Hippocampal formation (tissue), 2 donors: ENCODE measurements at places on chromosomes 1 and 21.

DNA sequence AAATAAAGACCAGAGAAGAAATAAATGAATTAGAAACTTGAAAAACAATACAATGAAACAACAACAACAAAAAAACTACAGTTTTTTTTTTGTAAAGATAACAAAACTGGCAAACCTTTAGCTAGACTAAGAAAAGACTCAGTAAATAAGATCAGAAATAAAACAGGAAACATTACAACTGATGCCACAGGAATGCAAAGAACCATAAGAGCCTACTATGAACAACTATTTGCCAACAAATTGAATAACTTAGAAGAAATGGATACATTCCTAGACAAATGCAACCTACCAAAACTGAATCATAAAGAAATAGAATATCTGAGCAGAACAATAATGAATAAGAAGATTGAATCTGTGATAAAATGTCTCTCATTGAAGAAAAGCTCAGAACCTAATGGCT, 742.0 kb downstream of the ADGRL2 start:
- DNase-seq = no peak

DNA sequence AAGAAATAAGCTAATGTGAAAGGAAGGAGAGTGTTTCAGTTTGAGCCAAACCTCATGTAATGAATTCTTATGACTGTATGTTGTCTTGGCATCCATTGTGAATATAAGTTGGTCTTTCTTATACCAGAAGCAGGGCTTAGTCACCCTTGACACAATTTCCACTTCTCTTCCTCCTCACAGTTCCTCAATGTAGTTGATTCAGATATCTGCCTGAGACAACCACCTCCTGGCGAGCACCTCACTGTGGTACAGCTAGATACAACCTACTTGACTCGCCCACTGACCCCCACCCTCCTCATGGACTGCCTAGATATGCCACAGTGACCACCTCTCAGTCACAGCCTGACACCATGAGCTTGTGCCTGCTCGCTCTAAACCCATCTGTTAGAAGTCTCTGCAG, 45.6 kb downstream of the KYAT3 start:
- DNase-seq = no peak

DNA sequence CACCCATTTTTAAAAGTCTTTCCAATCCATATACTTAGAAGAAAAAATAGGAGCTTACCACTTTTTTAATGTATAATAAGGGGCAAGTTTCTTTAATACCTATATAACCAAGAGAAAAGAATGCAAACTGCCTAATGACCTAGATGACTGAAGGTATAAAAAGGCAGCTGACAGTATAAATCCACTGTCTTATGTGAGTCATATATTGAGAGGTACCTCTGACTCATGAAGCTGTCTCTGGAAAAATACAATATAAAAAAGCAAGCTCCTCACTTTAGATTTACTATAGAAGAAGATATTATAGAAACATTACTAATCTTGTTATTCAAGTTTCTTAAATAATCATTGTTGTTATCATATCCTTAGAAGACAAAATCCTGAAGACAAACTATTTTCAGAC, 144.2 kb downstream of the VAV3 start:
- no peak for DNase-seq

DNA sequence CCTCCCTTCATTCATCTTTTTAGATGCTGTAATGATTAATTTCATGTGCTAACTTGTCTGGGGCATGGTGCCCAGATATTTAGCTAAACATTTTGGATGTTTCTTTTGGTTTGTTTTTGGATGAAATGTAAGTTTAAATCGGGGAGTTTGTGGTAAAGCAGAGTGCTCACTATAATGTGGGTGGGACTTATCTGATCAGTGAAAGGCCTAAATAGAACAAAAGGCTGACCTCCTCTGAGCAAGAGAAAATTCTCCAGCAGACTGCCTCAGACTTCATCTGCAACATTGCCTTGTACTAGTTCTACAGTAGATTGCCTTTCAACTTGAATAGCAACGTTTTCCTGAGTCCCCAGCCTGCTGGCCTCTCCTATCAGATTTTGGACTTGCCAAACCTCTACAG, 183.6 kb downstream of the S1PR1 start:
- DNase-seq = no peak

GRCh38 chr1:160748181-160748877, 9.3 kb downstream of the SLAMF7 start:
- no peak for DNase-seq

- no peak for DNase-seq
Observed at GRCh38 chr1:174217787-174218574, 58.7 kb downstream of the RABGAP1L start.

- no peak for DNase-seq
Observed at GRCh38 chr1:41735631-41736260, 183.0 kb downstream of the HIVEP3 start.

DNA sequence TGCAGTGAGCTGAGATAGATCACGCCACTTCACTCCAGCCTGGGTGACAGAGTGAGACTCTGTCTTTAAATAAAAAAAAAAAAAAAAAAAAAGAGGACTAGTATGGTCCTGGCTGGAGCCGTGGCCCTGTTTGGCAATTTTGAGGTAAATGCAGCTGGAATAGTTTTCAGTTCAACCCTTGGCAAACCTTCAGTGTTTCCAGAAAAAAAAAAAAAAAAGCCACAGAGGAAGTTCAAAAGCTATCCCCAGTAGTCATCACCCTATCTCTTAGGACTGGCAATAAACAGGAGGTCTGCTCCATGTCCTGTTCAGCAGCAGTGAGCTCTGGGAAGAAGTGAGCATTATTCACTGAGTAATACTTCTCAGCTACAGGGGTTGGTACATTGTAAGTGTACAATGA, 56.8 kb upstream of the ERRFI1 start:
- DNase-seq = no peak

GRCh38 chr1:23701996-23702395, 10.4 kb downstream of the RPL11 start:
- DNase-seq = no peak

- no peak for DNase-seq
Observed at GRCh38 chr1:43520100-43520778, 10.4 kb upstream of the PTPRF start.

GRCh38 chr1:1080951-1081310, 6.8 kb upstream of the RNF223 start:
- DNase-seq = no peak

GRCh38 chr1:26724118-26724517, 28.3 kb downstream of the ARID1A start:
- no peak for DNase-seq

GRCh38 chr1:91803847-91804545, 82.0 kb downstream of the TGFBR3 start:
- DNase-seq = no peak

- no peak for DNase-seq
Observed at GRCh38 chr1:93419344-93419743, 28.6 kb upstream of the FNBP1L start.

DNA sequence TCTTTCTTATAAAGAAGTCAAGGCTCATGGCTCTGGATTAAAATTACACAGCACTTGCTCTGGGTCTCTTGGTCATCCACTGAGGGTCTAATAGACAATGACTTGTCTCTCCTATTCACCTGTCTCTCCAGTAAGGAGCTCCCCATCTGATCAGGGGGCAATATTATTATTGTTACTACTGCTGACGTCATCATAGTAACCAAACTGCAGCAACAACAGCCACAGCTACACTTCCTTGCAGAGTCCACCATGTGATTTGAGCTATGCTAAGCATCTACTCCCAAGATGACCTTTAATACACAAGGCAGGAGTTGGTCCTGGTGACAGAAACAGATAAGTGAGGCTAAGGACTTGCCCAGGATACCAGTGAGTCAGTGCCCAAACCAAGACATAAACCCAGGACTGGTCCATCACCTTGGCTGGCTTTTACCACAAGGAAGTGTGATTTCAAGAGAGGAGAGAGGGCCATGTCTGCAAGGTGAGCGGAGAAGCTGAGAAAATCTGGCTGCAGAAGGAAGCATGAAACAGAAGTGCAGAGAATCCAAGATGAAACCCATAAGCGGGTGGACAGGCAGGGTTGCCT, 602.5 kb downstream of the PTPRU start:
- DNase-seq = no peak

- no peak for DNase-seq
Observed at GRCh38 chr1:12359359-12360133, 129.7 kb downstream of the VPS13D start.

GRCh38 chr1:54153535-54154439, 987 bp upstream of the CDCP2 start:
- DNase-seq = no peak

DNA sequence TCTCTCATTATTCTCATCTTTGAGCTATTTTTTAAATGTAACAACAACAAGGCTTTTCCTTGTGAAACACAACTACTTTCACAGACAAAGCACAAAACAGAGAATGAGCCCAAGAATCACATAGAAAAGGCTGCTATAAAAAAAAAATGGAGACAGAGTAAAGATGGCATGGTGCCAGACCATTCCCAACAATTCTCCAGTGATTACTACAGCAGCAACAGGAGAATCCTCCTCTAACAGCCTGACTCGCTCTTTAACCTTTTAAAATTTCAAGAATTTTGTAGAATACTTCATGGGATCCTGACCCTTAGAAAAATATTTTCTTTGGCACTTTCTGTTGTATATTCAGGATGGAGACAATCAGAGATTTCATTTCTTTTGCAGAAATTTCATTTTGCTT, 3.8 kb upstream of the BCAS2 start:
- no peak for DNase-seq

DNA sequence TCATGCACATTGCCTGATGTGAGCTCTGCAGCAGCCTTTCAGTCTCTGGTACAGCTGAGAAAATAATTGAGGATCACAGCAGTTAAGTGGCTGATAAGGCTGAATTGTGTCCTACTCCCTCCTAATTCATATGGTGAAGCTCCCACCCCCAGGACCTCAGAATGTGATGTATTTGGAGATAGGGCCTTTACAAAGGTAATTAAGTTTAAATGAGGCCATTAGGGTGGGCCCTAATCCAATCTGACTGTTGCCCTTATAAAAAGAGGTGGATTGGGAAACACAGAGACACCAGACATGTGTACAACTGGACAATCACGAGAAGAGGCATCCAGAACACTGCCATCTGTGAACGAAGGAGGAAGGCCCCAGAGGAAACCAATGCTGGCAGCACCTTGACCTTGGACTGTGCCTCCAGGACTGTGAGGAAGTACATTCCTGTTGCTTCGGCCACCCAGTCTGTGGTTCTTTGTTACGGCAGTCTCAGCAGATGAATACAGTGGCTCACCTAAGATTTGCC, 148.1 kb downstream of the TRABD2B start:
- DNase-seq = no peak

DNA sequence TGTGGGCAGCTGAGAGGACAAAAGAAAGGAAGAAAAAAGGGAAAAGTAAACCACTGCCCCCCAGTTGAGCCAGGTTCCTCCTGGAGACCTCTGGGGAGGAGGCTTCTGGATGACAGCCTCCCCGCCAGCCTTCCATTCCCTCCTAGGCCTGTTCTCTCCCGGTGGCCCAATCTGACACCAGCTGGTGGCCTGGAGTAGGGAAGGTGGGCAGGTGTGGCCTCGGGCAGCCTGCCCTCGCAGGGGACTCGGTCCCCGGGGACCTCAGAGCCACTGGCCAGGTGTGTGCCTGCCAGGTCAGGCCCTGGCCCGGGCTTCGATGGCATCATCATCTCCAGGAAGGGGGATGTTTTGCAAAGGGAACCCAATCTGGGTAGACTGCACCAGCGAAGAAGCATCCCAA, 159.0 kb downstream of the CASZ1 start:
- DNase-seq = no peak

DNA sequence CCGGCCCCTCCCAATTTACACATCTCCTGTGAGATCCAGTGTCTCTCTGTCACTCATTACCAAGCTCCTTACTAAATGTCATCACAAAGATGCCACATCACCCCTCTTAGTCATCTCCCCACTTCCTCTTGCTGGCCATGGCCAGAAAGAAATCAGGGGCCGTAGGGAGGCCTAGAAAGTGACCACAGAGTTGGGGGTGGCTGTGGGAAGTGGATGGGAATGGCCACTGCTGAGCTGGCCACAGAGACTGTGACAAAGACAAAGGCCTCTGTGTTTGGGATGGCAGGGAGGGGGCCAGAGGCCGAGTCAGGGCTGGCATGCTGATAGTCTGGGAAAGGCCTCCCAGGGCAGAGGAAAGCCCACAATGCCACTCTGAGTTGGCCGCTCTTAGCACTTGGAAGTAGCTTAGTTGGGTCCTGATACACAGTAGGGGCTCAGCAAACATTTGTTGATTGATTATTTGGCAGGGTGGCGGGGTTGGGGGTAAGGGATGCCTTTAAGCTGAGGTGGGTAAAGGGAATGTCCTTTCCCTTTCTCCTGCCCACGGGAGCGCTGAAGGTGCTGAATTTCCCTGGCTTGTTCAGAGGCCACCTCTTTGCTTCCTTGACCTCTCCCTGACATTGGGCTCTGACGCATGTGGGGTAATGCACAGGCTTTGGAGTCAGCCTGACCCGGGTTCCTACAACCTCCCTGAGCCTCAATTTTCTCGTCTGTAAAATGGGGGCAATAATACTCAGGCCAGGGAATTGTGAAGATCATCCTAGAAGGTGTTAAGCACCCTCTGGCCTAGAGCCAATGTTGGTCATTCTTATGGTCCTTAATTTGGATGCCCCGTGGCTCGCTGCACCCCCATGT, 13.2 kb downstream of the NAV1 start:
- DNase-seq = peak; percentile 89

- no peak for DNase-seq
Observed at GRCh38 chr21:29238967-29239290, 59.8 kb upstream of the BACH1 start.

- DNase-seq = no peak
Observed at GRCh38 chr1:243438146-243438545, 182.3 kb downstream of the SDCCAG8 start.

- no peak for DNase-seq
Observed at GRCh38 chr1:241639623-241640148, 483 bp downstream of the CHML start.

DNA sequence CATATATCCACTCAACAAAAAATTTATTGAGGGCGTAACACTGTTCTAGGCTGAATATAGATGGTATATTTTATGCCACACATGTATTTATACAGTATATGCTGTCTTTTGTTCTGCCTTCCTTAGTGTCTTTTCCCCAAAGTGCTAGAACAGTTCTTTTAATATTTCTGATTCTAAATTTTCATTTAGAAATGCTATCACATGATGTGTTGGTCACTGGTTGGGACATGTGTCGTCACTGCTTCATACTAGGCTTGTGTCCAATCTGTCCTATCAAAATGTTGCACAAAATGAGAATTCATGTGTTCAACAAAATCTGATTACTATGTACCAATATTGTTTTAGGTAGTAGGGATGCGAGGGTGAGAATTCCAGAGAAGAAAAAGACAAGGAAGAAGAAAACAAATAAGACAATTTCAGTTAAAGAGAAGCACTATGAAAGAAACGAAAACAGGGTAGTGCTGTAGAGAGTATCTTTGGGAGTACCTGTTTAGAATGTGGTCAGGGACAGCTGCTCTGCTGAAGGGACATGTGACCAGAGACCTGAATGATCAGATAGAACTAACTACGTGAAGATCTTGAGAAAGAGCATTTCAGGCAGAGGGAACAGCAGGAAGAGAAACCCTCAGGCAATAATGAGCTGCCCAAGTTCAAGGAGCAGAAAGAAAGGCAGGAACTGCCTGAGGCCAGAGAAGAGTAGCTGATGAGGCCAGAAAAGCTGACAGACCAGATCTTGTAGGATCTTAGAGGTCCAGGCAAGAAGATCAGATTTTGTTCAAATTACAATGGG, 1.3 kb downstream of the KMO start:
- DNase-seq = no peak

GRCh38 chr1:175823406-175823805, 80.0 kb upstream of the TNR start:
- DNase-seq = no peak

GRCh38 chr1:40299366-40300248, 17.5 kb downstream of the COL9A2 start:
- no peak for DNase-seq

- no peak for DNase-seq
Observed at GRCh38 chr1:27099135-27099586, 55.8 kb downstream of the SLC9A1 start.

- no peak for DNase-seq
Observed at GRCh38 chr1:223659711-223660110, 5.8 kb downstream of the CAPN8 start.
